ENCODE measurements at places on chromosomes 1 and 21. TPM values are rescaled to one million over a fixed set of nuclear protein-coding genes. Genes with fewer than 3 reads are reported as not detected.

Gene APCS
- not detected for total RNA-seq

Gene TMEM125
- total RNA-seq, result 41.8 TPM

Gene GSTM1
- not detected for total RNA-seq

Gene ZNF593OS
- not detected for total RNA-seq

Gene DNM3
- total RNA-seq, result not detected

Gene SPATA17
- total RNA-seq, result not detected

Gene TNFSF18
- total RNA-seq, result not detected

Gene OVAAL
- not detected for total RNA-seq

Gene LRP8
- 1.7 TPM for total RNA-seq

Gene MATN1
- not detected for total RNA-seq

Gene MYCL
- 14.2 TPM for total RNA-seq

Gene SYF2
- 63.1 TPM for total RNA-seq

Gene GPR37L1
- total RNA-seq, result 0.95 TPM

Gene FCRL2
- 0.37 TPM for total RNA-seq

Gene KISS1
- not detected for total RNA-seq

Gene URB2
- total RNA-seq, result 3.0 TPM

Gene UBE2U
- total RNA-seq, result not detected

Gene CD84
- 7.8 TPM for total RNA-seq

Gene MAB21L3
- 0.20 TPM for total RNA-seq

Gene S100A7
- total RNA-seq, result not detected

Gene LCE2B
- not detected for total RNA-seq

Gene AVPR1B
- 0.96 TPM for total RNA-seq

Gene ELK4
- total RNA-seq, result 19.1 TPM

Gene XCL1
- 0.32 TPM for total RNA-seq

Gene FCRL5
- 1.2 TPM for total RNA-seq

Gene FMO4
- 178 TPM for total RNA-seq

Gene MTARC2
- total RNA-seq, result 34.5 TPM

Gene PDZK1IP1
- total RNA-seq, result 16.5 TPM

Gene KLF17
- not detected for total RNA-seq

Gene MEX3A
- 0.14 TPM for total RNA-seq

Gene KRTAP24-1
- total RNA-seq, result not detected

Gene OR6N1
- total RNA-seq, result not detected

Gene CRNN
- not detected for total RNA-seq

Gene TRIM67
- total RNA-seq, result not detected

Gene DVL1
- total RNA-seq, result 125 TPM
